ENCODE measurements at places on chromosomes 3 and 15. TPM values are rescaled to one million over a fixed set of nuclear protein-coding genes. Genes with fewer than 3 reads are reported as not detected.

GUCA1C gene
- total RNA-seq: not detected

SAMMSON gene
- total RNA-seq: not detected

OIP5 gene
- 0.74 TPM for total RNA-seq

MAP6D1 gene
- 0.57 TPM for total RNA-seq

KNL1 gene
- 1.3 TPM for total RNA-seq

PARP15 gene
- 0.14 TPM for total RNA-seq

SPTBN5 gene
- 0.18 TPM for total RNA-seq
